ENCODE measurements at places on chromosomes 2 and 18. TPM values are rescaled to one million over a fixed set of nuclear protein-coding genes. Genes with fewer than 3 reads are reported as not detected.

DNA sequence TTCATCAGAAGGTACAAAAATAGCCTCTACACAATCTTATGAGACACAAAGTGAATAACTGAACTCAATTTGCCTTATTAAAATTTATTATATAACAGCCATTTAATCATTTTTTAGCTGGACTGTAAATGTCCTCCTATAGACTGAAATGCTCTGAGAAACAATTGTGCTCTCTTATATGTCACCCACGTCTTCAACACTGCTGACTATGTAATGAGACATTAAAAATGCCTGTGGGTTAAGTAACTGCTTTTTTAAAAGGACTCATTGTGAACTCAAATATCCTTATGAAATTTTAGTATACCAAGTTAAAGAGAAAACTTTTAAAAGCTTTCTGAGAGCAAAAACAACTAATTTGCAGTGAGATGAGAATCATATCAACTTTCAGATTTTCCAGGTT, 10.4 kb upstream of the GALNT1 start:
- DNase-seq, result no peak

- DNase-seq, result peak; percentile 47
Observed at GRCh38 chr2:220959391-220959802, 612.7 kb downstream of the EPHA4 start.

DNA sequence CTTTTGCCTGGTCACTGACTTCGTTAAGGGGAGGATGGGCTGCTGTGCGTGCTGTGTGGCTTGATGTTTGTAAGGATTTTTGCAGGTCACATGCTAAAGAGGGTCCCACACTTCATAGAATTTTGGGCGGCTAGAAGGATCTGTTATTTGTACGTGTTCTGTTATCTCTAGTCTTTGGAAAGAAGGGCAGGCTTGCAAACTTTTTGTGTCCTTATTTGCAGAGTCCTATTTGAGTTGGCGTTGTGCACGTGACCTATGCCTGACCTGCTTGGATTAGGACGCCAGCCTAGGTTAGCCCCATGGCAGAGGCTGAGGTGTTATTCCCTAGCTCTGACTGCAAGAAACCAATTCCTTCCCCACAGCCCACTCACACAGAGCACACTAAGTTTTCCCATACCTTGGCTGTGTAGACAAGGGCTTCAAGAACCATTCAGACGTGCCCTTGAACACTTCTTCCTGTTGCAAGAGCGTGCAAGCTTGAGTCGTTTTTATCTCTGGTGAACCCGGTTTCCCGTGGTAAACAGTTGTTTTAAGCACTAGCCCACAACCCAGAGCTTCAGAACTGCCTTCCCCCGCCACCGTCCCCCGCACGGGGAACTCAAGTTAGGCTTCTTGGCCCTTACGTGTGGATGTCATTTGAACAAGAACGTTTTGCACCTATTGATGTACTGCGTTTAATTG, 94.6 kb downstream of the LDLRAD4 start:
- DNase-seq, result peak; percentile 88

- no peak for DNase-seq
Observed at GRCh38 chr2:131130298-131130596, 25.1 kb downstream of the PLEKHB2 start.

CFAP65 gene
- total RNA-seq, result 0.05 TPM

- DNase-seq, result no peak
Observed at GRCh38 chr2:115484983-115485382, 1042.5 kb downstream of the DPP10 start.

Data from left lobe of liver (tissue), 2 donors.